C1 segment of cervical spinal cord (tissue), 14 donors: ENCODE measurements at places on chromosomes 6 and 20.

DNA sequence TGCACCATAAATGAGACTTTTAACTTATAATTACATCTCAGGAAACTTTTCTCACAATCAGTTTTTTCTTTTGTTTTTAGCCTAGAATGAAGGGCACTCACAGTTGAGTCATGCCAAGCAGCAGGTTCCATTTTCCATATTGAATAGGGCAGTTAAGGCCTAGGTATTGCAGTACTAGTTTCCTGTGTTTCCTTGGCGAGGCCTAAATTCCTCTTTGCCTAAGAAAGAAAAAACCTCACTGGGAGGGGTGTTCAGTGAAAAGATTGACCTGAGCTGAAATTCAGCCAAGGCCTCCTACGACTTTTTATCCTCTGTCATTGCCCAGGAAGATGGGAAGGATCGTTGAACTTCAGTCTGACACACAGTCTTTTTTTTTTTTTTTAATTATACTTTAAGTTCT lies 85.5 kb downstream of the IMPG1 start:
- no peak for DNase-seq

GRCh38 chr20:4252005-4252404 lies 236.6 kb upstream of the RNF24 start:
- no peak for DNase-seq

DNA sequence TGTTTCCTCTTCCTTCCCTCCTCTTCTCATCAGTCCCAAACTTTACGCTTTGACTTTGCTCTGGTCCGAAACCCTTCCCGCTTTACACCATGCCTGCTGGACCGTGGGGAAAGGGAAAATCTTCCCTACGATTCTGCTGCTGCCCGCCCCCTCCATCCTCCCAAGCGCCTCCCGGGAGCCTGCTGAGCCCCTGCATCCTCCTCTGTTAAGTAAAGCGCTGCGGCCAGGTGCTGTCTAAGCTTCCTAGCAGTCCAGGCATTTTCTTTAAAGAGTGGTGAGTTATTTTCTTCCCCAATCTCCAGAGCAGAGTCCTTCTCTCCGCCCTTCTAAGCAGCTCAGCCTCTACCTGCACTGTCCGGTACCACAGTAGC lies 376.3 kb downstream of the RNGTT start:
- DNase-seq: no peak

DNA sequence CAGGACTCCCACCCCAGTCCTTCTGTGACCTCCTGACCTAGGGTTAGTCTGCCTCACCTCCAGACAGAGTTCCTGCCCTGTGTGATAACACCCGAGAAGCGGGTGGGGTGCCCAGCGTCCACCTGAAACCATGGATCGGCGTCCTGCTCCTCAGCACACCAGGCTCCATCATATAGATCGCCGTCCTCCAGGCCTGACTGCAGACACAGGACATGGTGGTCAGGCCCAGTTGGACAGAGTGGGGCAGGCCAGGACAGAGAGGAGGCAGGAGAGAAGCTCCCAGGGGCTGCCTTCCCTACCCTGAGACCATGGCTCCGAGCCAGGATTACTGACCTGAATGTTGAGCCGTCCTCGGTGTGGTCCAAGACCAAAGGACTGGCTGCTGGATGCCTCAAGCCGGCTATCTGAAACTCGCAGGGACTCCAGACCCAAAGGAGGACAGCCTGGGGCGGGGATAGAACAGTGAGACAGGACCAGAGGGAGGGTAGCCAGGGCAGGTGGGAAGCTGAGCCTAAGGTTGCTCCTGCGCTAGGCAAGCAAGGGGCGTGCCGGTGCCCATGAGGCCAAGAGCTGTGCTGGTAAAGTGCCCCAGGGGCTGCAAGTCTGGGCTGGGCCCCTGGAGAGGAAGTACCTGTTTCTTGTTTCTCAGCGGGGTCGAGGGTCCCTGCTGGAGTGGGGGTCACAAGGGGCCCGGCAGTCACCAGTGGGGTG lies 2.2 kb downstream of the CPXM1 start:
- no peak for DNase-seq

- no peak for DNase-seq
Observed at GRCh38 chr6:36116943-36117342, 13.4 kb upstream of the MAPK13 start.
